ENCODE measurements at places on chromosomes 6 and 20. TPM values are rescaled to one million over a fixed set of nuclear protein-coding genes. Genes with fewer than 3 reads are reported as not detected.
A peak's percentile ranks its signal among the peaks of the same experiment; 100 is the strongest.

- DNase-seq = peak; percentile 34
Observed at GRCh38 chr6:134080171-134080795, 27.9 kb upstream of the SLC2A12 start.

QKI gene
- 29.8 TPM for total RNA-seq

DNA sequence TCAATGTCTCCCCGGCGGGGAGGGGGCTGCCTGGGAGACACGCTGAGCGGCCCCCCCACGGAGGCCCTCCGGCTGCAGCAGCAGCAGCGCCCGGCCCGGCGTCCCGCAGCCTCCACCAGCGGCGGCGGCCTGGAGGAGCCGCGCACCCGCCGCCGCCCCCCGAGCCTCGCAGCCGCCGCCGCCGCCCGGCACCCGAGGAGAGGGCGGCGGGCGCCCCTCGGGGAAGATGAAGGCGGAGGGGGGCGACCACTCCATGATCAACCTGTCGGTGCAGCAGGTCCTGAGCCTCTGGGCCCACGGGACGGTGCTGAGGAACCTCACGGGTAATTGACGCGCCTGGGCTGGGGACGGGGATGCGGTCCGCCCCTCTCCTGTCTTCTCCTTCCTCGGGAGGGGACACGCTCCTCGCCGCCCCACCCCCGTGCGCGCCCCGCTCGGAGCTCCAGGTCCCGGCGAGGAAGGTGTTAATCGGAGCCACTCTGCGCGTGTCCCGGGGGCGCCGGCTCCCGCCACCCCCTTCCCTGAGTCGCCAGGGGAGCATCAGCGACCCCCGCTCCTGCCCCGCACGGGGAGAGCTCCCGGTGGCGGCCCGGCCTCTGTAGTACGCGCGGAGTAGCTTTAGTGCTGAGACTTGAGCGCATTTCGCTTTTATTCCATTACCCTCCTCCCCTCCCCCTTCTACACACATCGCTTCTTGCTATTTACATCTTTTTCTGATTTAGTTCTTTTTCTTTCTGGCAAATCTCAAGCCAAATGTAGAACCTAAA is 686 bp downstream of the TMEM170B start:
- DNase-seq = peak; percentile 17

- no peak for DNase-seq
Observed at GRCh38 chr6:104789770-104790190, 69.9 kb downstream of the HACE1 start.

LSM2 gene
- total RNA-seq = 31.1 TPM

GRCh38 chr6:22657352-22657980 is 88.1 kb downstream of the HDGFL1 start:
- no peak for DNase-seq

DNA sequence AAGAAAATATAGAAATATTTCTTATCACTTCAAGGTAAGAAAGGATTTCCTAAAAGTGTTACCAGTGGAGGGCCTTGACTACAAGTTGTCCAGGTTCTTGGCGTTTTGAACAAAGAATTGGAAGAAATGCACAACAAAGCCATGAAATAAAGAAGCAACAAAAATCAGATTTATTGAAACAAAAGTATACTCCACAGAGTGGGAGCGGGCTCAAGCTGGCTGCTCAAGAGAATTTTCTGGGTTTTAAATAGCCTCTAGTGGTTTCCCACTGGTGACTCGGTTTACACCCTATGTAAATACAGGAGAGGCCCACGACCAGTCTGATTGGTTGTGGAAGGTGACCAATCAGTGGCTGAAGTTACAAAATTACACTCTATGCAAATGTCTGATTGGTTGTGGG is 64.2 kb downstream of the SAMD3 start:
- DNase-seq = no peak

DNA sequence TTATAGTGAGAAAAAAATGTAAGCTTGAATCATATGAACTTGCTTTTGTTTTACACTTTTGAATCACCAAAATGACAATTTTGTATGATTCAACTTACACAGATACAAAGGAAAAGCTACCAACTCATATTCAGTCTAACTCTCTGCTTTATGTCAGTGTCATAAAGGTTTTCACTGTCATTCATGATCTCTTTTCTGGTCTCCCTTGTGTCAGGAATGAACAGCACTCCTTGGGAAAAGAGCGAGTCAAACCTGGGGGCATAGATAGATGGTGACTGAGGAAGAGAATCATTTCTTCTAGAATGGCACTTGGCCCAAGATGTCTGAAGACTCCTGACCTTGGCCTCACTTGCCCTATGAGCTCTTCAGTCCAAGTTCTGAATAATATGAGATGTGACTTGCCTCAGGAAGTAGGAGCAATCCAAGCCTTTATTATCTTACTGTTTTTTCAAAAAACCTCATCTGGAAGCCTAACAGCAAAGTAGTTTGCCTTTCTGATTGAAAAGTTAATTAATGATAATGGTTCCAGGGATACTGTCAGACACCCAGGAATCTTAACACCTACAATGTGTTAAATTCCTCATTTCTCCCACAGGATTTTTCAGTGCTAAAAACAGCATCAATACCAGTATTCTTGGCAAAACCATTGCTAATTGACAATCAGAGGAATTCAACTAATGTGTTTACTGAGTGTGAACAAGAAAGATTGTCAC is 270.0 kb upstream of the HSF2 start:
- DNase-seq = no peak

DNA sequence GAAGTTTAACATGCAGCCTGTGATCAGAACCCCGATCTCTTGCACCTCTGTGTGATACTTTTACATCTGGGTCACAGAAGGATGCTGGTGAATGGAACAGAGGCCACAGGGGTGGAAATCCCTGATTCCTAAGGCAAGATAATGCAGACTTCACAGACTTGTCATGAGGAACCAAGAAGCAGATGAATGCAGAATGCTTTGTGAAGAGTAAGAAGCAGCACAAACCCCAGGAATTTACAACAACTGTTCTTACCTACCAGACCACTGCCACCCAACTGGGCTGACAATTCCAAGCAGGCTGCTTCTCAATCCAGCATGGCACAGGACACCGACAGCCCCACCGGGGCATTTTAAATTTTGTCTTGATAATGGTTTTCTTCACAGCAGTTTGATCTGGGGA is 113.2 kb upstream of the CD93 start:
- no peak for DNase-seq

AKAP12 gene
- 47.0 TPM for total RNA-seq

HLA-DRA gene
- 187 TPM for total RNA-seq

GRCh38 chr6:84583784-84584183 is 180.6 kb downstream of the TBX18 start:
- DNase-seq = no peak

GRCh38 chr6:54609981-54610380 is 236.6 kb upstream of the FAM83B start:
- no peak for DNase-seq

GRCh38 chr6:40755749-40756452 is 168.7 kb upstream of the LRFN2 start:
- no peak for DNase-seq

DNA sequence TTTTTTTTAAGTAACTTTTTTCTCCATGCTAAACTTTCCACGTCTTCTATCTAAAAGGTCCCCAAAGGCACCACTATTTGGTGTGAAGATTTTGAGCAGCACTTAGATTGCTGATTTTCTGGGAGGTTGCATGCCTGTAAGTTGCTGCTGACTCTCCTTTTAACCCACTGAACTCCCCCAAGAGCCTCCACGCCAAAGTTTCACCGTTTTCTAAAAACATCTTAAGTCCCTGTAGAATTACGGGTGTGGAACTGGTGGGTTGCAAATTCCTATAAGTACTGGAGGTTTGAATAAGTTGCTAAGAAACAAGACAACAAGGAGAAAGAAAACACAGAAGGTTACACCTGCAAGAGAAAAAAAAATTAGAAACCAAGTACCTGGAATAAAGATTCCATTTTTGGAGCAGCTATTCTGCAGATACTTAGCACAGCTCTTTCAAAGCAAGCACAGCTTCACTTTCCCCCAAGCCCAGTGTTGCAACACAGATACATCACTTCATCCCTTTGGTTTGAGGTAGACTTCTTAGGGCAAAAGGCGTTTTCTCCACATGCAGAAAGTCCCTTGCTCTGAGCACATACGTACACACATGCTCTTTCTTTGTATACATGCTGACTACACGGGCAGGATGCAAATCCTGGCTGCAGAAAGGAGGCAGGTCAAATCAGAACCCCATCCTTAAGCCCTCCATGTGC is 5.0 kb downstream of the JAG1 start:
- DNase-seq = no peak

DNA sequence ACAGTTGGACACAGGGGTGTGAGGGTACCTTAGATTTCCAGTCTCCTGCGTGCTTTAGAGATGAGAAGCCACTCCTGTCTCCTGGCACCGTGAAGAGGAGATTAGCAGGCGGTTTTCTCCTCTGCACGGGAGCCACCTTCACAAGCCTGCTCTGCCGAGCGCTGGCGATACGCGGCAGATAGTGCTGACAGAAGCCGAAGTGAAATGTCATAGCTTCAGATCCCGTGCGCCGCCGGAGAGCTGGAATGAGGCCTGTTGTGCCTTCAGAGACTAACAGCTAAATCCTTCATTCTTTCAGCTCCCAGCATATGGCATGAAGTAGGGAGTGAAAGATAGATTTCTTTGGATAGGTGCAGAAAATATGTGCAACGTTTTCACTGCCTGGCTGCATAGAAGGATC is 371.0 kb downstream of the TAF4 start:
- DNase-seq = no peak
